ENCODE measurements at places on chromosomes 4 and X.

DNA sequence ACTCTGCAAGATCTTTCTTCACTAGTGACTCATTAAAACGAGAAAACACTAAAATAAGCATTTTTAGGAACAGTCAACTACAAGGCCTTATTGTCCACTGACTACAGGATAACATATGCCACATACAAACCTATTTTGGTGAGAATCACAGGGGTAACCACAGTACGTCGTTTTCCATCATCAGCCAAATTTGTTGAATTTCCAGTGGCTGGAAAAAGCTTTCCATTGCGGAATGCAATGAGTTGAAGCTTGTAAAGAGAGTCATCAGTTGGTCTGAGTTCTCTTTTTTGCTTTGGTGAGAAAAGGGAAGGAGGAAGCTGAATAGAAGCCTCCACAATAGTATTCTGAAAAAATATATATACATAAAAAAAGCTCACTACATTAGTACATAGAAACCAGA lies 102.4 kb downstream of the ADGRA3 start:
- DNase-seq = no peak

GRCh38 chrX:109830704-109831206 lies 97.7 kb upstream of the ACSL4 start:
- no peak for DNase-seq

DNA sequence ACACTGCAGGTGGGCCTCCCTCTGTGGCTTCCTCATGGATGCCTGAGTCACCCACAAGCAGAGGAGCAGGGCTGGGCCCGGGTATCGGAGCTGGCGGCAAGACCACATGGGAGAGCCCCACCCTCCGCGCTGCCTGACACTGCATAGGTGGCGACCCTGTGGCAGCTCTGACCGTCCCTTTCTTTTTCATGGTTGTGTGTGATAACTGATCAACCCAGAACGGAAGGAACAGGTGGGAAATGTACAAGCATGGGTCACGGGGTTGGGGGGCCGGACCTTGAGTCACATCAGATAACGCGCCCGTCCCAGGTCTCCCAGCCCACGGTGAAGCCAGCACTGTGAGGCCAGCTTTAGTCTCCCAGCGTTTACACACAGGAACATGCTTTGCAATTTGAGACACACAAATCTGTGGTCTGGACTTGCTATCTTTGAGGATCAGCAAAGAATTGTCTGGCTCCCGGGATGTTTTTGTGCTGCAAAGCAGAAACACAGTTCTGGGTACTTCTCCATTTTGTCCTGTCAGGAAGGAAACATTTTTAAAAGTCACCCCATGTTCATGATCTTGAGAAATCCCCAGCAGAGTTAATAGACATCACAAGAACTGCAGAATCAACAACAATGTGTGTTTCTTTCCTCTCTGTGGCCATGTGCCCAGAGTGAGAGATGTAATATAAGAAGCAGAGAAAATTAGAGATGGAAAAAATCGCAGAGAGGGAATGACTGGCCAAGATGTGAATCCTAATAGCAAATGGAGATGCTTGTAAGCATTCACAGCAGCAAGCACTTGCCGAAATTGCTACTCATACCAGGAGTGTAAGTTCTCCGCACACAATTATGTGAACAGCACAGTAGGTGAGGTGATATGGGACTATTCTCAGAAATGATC lies 70.1 kb upstream of the CBR4 start:
- DNase-seq = no peak

DNA sequence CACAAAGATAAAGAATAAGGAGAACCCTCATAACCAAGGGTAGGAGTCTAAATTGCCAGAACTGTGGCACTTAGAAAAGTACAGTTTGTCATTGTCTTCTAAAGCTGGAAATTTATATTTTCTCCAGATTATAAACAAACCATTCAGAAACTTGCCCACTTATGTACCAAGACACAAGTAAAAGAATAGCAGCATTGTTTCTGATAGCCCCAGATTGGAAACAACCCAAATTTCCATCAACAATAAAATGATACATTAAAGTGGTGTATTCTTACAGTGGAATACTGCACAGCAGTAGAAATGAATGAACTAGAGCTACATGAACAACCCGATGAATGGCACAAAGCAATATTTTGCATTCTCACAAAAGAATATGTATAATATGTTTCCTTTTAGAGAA lies 63.1 kb upstream of the PDHA1 start:
- no peak for DNase-seq

Data from cortex of kidney (tissue), 1 donor.